GM23338 (cell line): ENCODE measurements at places on chromosomes 12 and 14.

GRCh38 chr12:11765421-11765816, 115.9 kb downstream of the ETV6 start:
- DNase-seq = no peak

DNA sequence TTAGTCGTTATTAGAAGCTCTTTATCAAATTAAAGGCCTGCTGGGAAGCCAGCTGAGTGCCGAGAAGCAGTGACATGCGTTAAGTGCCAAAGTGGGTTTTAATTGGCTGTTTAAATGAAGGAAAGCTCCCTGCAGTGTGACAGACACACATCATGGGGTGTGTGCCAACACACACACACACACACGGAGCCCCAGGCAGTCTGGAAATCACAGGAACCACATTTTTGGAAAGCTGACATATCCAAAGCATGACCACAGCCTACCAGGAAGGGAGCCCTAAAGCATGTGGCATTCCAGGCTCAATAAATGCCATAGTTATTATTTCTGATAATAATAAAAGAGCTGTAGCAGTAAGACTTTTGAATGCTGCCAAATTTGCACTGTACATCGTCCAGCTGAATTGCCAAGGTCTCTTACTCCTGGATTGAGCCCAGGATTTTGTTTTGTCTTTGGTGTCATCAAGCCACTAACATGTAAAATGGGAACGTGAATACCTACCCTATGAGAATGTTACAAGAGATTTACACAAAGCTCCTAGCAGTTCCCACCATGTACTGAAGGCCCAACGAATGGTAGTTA, 135.1 kb downstream of the TMEM30B start:
- no peak for DNase-seq

DNA sequence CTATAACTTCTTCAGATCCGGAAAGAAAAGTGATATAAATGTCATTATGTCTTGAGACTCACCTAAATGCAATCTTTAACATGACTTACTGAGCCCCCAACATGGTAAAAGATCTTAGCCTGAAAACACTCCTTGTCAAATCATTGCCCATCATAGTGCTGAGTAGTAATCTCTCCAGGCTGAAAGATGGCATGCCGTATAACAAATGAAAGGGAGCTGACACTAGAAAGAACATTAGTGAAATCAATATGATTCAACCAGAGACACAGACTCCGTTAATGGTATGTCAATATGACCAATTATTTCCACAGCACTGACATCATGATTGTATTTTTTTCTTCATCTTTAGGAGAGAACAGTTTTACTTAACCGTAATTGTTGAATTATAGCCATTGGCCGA, 54.4 kb downstream of the BICD1 start:
- no peak for DNase-seq

GRCh38 chr14:96894966-96895365, 97.8 kb downstream of the VRK1 start:
- no peak for DNase-seq

DNA sequence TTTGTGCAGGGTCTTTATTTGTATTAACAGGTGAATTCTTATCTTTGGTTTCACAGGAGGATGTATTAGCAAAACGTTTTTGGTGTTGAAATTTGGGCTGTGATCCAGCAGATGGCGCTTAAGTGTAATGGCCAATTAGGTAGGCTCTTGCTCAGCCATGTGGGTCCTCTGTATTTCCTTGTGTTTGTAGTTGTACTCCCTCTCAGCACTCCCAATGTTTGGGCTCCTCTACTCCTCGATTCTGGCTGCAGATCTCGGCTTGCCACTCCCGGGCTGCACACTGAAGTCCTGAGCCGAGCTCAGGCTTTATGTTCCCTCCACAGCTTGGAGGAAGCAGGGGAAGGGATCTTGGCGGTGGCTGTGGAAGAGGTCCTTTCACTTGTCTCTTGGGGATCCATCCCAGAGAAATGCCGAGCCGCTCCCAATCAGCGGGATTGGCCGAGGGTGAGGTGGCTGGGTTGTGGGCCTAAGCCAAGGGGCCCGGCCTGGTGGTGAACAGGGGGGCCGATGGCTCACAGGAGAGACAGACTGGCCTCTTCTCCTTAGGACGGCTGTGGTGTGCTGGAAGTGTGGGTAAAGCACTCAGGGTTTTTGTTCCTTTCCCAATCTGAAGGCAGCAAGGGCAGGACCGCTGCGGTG, 133.7 kb downstream of the AEBP2 start:
- DNase-seq = peak; percentile 93

DNA sequence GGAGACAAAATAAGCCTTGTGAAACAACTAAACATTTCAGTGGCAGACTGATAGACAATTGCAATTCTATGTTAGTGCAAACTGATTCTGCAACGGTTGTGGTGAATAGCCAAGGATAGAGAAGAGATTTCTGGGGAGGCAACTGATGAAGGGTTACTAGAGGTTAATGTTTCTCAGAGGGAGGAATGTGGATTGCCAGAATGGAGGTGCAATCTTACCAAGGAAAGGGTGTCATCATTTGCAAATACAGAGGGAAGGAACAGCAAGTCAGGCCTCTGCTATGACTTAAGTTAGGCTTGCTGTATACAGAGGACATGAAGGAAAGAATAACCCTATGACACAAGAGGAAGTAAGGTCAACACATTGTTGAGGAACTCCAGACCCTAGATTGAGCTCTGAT, 35.8 kb downstream of the CCDC175 start:
- DNase-seq = peak; percentile 25

DNA sequence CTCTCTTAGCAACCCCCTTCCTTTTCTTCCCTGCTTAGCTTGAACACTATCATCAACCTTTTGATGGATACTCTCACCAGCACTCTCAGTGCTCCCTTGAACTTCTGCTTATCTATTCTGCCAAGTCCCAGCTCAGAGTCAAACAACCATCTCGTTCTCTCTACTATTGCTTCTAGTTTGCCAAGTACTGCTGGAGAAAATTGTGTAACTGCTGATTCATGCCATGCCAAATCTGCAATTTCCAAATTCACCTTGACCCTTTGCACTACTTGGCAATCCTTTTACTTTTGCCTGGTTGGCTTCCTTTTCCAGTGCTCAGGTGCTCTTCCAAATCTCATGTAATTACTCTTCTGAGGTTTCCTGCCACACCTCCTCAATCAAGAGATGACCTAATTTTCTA, 2.8 kb upstream of the CCDC196 start:
- no peak for DNase-seq

DNA sequence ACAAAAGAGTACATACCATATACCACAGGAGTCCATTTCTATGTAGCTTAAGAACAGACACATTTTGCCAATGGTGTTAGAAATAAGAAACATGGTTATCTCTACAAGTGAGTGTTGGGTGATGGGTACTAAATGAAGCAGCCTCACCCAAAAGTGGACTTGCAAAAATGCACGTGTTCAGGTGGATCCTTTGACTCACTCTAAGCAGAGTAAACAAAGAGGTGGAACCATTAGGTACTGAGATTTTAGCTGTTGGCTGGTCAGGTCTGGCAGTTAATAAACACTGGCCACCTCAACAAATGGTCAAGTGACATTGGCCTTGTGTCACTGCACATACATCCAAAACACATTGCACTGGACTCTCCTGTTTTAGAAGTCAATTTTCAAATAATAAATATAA, 27.6 kb downstream of the EVL start:
- DNase-seq = no peak

DNA sequence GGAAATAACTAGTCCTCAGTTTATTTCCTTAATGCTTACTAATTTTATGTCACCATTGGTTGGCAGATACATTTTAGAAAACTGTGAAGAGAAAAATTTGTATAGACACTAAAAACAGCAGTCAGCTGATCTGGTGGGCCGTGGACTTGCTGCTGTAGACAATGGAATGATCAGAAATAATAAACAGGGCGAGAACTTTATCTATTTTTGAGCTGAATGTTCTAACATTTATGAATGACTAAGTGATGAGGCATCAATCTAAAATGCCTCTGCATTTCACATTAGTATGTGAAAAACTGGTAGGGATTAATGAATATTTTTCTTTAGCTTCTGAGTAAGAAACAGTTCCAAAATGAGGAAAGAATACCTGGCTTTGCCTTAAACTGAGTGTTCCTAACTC, 24.8 kb upstream of the PKP2 start:
- DNase-seq = no peak

DNA sequence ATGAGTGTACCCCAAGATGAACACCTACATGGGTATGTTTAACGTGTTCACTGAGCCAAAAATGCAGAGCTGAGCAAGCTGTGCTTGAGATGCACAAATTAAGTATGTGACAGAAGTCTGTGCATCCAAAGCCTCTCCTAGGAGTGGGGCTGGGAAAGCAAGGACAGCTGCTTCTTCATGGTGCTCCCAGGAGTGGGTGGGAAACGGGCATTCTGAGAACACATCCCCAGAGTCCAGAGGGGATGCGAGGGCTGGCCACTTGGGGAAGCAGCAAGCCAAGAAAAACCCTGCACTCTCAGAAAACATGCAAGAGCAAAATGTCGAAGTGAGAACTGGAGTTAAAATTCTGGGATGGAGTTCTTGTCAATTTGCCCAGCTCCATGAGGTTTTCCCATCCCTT, 414.3 kb downstream of the BCAT1 start:
- peak; percentile 49 for DNase-seq
